NCI-H187 (cell line): ENCODE measurements at places on chromosomes 6 and 20.

DNA sequence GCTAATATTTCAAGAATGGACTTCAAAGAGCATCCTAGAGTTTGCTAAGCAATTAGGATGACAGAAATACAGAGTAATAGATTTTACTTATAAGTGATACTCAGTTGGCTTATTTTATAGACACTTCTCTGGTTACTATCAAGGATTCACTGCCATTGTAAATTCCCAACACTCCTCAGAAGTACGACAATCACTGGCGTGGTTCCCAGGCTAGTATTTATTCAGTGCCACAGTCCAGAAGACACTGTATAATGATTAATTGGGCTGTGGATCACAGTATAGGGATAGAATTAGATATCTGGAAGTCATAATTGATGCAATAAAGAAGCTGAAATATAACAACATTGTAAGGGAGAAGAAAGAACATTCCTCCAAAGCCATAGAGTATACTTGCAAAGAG lies 15.7 kb downstream of the MANEA start:
- no peak for DNase-seq

- no peak for DNase-seq
Observed at GRCh38 chr6:44679438-44680201, 292.1 kb downstream of the CDC5L start.

GRCh38 chr6:37088897-37089296 lies 81.1 kb upstream of the PIM1 start:
- no peak for DNase-seq

DNA sequence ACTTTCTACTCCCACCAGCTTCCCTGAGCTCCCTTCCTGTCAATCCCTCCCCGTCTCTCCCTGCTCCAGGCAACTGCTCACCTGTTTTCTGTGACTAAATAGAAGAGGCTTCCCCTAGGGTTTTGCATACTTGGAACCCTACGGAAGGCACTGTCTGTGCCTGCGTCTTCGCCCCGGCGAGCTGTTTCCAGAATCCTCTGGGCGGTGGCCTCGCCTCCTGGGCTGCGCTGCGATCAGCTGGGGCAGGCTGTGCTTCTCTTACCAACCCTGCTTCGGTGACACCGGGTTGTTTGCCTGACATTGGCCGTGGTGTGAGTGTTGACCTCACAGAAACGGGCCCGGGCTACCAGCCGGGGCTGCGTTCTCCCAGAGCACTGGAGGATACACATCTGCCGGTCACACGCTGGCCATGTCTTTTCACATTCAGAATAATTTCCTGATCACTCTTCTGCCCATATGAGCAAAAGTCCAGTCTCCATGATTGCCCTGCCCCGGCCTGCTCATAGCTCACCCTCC lies 29.4 kb upstream of the CCR6 start:
- no peak for DNase-seq

DNA sequence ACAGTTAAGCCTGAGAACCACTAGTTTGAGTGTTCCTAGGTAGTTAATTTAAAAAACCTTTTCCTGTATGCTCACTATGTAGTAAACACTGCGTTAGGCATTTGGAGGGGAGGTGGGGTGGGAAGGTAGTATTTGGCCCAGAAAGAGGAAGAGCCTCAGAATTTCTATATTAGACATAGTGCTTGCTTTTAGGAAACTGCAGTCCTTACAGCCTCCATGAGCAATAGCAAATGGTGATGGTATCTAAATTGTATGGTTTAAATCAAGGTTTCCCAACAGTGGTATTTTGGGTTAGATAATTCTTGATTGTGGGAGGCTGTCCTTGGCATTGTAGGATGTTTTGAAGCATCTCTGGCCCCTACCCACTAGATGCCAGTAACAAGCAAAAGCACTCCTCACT lies 61.5 kb upstream of the RIPOR2 start:
- no peak for DNase-seq

- DNase-seq: no peak
Observed at GRCh38 chr6:134690048-134690447, 259.9 kb downstream of the ALDH8A1 start.

GRCh38 chr6:28802417-28803336 lies 121.1 kb downstream of the TRIM27 start:
- no peak for DNase-seq

DNA sequence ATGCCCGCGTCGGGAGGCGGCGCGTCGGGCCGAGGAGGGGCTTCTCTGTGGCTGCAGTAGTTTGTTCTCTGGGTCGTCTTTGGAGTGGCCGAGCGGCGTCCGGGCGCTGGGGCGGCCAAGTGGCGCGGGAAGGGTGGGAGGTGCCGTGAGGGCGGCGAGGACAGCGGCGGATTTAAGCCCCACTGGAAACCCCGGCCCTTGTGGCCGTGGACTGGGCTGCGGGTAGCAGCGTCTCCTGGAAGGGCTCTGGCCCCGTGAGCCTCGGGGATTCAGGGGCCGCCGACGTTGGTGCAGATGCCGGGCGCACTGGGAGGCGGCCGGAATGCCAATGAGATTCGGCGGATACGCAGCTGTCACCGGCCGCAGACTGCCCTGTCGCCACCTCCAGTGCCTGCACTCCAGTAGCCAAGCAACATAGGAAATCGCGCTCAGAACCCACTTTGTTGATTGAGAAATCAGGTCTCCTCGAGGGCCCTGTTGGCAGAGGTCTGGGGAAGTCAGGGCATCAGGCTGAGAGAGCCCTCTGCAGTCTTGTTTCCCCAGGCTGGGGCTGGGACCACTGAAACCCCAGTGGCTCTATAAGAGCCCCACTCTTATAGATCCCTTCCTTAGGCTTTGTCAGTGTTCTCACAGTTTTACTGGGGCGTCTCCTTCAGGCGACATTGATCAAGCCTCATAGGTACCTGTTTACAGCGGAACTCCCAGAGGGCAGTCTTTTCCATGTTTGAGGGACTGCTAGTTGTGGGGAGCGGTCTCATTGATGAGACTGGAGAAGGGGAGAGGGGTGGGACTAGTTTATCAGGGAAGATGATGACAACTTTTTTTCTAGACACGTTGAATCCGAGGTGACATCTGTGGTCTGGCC lies 642 bp downstream of the GZF1 start:
- no peak for DNase-seq
